Right forelimb (tissue), 1 donor: ENCODE measurements at places on chromosomes 12 and 14.

DNA sequence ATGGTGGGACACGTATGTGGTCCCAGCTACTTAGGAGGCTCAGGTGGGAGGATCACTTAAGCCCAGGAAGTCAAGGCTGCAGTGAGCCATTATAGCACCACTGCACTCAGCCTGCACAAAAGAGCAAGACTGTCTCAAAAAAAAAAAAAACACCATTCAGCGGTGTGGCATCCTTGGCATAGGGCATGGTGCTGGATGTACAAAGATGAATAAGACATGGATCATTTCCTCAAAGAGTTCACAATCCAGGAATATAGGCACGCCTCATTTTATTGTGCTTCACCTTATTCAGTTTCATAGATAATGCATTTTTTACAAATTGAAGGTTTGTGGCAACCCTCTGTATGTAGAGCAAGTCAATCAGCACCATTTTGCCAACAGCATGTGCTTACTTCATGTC is 6.4 kb downstream of the CINP start:
- no peak for DNase-seq

DNA sequence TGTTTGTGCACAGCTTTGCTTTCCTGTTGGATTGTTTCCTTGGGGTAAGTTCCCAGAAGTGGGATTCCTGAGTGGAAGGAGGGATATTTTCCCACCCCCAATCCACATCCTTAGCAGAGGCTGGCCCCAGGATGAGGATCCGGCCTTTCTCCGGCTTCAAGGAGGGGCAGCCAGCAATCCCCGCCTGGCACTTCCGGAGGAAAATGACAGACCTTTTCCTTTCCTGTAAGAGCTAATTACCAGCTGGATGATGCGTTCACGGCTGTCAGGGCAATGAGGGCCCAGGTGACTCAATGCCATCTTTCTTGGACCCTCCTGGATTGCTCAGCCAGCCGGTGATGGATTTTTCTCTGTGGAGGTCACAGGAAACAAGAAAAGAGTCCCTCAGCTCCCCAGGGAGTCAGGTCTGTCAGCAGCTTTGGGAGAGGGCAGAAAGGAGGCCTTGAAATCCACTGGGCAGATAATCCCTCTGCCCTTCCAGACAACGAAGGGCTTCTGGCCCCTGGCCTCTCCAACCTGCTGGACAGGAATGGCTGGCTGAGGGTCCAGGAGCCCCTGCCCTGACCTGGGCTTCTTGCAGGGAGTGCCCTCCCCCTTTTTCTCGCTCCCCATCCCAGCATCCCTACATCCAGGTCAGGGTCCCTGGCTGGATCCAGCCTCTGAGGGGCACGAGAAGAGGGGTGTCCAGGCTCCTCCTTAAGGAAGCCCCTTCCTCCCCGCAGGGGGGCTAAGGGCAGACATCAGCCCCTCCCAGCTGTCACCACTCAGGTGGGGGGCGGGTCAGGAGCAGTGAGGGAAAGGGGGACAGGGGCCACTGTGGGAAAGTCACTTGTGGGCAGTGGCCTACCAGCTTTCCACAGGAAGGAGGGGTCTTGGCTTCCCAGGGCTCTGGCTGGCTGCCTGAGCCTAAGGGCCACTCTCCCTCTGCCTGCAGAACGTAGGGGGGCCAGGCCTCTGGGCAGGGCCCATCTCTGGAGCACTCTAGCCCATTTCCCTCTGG is 16.1 kb upstream of the CCDC85C start:
- peak; percentile 62 for DNase-seq

DNA sequence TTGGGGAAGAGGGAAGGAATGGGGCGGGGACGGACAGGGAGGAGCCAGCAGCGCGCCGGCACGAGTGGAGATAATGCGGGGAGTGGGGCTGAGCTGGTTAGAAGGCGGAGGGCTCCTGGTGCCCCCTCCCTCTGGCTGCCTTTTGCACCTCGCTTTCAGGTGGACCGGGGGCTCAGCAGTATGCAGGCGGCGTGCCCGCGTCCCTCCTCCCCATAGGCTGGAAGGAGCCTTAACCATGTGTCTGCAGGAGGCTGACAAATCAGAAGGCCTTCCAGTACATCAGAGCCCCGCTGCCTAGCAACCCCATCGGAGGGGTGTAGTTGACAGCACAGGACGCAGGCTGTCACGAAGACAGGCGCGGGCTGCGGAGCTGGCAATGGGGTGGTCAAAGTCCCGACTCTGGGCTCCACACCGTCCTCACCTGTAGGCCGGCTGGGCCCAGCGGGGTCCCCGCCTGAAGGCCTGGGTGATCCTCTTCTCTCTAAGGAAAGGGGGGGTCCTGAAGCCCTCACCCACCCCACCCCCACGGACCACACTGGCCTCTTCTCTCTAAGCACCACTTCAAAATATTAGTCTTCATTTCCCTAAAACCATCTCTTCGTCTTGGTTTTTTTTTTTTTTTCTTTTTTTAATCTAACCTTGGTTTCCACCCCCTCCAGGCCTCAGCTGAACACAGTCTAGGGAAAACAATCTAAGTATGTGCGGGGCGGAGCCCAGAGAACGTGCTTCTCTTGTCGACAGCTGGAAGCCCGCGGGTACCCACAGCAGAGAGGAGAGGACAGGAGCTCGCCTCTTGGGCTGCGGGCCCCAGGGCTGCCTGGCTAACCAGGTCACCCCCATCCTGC is 44.5 kb downstream of the KDM2B start:
- peak; percentile 91 for DNase-seq

- peak; percentile 94 for DNase-seq
Observed at GRCh38 chr14:67599698-67600561, at the start of gene PIGH. Gene PIGH, minus strand, starts transcription at chr14:67600268. Its CDS starts 65 bp downstream, at chr14:67600203.

- DNase-seq, result no peak
Observed at GRCh38 chr14:105205673-105206208, 24.6 kb upstream of the NUDT14 start.

DNA sequence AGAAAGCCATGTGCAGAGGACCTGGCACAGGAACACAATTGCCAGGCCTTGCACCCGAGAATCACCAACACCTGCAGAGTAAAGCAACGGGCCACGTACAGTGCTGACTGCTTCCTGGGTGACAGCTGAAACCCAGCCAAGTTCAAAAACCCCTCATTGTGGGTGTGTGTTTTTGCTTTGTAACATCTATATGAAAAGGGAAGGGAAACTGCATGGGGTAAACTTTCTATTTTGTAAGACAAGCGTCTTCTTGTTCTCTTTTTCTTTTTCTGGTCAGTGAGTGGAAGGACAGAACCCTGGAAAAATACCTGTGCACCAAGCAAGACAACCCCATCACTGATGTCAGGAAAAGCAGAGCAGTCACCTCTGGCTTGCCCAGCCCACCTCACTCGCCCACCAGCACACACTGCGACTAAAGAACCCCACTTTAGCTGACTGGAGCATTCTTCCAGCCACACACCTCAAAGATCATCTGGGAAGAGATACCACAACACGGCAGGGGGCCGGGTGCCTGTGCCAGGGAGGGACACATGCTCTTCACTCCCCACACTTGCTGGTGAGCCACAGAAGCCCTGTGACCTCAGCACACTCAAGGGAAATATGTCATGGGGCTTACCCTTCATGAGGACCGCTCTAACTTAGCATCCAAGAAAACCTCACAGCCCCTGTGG is 172.3 kb downstream of the NDUFA12 start:
- no peak for DNase-seq

- no peak for DNase-seq
Observed at GRCh38 chr14:94558842-94559241, 2.4 kb upstream of the SERPINA4 start.

DNA sequence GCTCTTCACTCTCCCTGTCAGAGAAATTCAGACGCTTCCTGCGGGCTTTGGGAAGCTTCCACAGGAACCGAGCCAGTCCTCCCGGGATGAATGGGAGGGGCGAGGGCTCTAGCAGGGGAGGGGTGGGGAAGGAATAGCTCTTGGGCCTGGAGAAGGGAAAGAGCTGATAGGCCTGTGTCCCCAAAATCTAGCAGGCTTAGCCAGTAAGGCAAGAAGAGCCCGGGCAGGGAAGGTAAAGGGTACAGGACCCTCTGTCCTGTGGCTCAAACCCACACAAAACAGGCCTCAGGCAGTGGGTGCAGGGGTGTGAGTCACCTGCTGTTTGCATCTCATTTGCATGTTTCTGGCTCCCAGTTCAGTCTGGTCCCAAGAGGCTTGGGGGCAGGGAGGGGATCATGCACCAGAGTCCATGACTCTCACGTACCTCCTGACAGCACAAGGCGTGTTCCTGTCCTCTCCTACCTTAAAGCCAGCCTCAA is 8.7 kb upstream of the SMUG1 start:
- DNase-seq, result peak; percentile 57

DNA sequence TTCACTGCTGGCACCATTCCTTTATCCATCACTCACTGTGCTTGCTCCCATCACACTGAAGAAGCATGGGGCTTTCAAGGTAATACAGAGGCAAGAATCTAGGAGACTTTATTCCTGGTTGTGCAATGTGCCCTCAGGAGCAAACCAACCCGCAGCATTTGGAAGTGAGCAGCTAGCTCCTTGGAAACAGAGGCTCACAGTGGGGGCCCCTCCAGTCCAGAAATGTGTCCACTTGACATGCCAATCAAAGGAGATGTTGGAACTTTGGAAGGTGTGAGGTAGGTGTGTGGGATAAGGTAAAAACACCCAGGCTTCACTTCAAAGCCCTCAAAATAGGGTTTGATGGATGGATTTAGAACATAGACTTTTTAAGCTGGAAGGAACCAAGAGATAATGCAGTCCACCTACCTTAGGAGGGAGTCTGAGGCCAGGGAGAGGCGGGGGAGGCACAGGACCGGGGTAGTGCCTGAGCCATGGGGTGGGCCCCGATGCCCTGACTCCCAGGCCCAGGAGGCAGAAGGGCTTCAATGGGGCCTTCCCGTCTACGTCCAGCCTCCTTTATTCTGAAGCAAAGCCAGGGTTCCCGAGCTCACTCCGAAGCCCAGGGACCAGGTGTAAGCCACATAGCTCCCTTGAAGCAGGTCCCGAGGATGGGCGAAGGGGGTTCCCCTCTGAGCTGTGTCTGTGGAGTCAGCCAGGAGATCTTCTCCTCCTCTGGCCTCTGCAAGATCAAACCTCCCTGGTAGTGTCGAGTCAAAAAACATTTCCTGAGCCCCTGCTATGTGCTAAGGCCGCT is 17.6 kb upstream of the BCL11B start:
- DNase-seq, result no peak

GRCh38 chr12:28223858-28224257 is 33.6 kb downstream of the CCDC91 start:
- no peak for DNase-seq

- no peak for DNase-seq
Observed at GRCh38 chr14:81070511-81070910, 115.1 kb downstream of the TSHR start.

DNA sequence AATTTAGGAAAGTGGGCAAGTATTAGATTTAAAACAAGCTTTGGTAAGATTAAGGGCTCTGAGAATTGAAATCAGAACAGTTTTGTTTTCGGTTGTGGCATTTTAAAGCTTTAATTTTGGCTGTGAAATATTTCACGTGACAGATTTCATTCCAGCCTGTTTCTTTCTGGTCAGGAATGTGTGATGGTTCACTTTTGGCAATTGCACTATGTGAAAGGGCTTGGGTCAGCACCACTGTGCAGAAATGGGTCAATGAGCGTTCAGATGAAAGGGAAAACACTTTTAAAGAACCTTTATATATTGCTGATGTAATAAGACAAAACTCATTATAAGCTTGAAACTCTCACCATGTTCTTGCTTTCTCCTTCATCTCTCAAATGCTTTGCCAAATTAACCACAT is 17.1 kb downstream of the NUBPL start:
- no peak for DNase-seq

- no peak for DNase-seq
Observed at GRCh38 chr14:106347291-106347778, 821.0 kb downstream of the TMEM121 start.

GRCh38 chr12:65025136-65025535 is 96.0 kb downstream of the WIF1 start:
- DNase-seq, result no peak

DNA sequence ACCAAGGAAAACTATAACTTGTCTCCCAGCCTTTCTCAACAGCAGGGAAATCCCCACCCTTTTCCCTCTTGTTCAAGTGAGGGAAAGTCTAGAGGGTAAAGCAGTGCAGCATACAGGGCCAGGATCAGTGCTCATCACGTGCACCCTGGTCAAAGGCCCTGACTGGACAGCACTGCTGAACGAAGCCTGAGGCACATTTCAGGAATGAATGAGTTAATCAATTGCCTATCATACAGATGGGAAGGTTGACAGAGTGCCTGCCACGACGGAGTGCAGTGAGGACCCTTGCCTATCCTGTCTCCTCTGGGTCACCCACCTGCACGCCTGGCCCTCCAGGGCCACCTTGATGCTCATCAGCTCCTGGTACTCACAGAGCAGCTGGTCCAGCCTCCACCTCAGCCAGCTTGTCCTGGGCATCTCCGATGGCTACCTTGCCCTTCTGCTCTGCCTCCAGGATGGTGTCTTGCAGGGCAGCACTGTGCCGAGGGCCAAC is 11.7 kb upstream of the KRT73 start:
- no peak for DNase-seq

- DNase-seq, result no peak
Observed at GRCh38 chr12:123767613-123768012, 5.5 kb downstream of the DNAH10 start.

GRCh38 chr12:130086248-130086647 is 76.0 kb upstream of the FZD10 start:
- peak; percentile 48 for DNase-seq

GRCh38 chr14:71621276-71621675 is 311.0 kb upstream of the RGS6 start:
- no peak for DNase-seq

GRCh38 chr14:72523424-72524294 is 370.2 kb downstream of the DPF3 start:
- DNase-seq, result no peak

GRCh38 chr12:53190108-53190729 is 9.5 kb upstream of the CSAD start:
- DNase-seq, result peak; percentile 63

- no peak for DNase-seq
Observed at GRCh38 chr12:75505706-75506312, 5.6 kb downstream of the KRR1 start.

DNA sequence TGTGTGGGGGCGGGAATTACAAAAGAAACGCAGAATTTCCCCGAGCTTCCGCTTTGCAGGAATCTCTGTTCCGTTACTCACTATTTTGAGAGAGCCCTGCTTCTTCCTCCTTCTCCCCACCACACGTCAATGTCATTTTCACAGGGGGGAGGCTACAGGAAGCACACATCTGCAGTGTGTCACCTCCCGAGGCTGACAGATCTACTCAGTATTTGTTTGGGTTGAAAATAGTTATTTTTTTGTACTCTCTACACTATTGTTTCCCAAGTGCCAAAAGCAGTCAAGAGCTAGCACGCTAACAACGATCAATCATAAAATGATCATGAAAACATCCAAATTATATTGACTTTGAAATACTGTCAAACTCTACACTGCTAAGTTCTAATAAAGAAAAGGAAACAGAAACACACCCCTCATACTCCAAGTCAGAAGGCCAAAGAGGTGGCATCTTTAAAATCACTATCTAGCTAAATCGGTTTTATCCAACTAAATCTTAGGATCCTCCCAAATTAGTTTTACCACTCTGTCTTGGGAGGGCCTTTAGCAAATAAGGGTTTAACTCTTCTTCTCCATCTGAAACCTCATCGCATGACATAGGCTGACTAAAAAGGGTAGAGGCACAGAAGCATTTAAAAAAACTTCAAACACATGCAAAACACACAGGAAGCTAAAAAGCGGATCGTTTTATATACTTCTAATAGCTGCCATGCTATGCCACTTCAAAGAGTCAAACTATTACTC is 51.8 kb downstream of the FOXN3 start:
- no peak for DNase-seq

GRCh38 chr14:61803755-61804154 is 41.5 kb downstream of the SNAPC1 start:
- no peak for DNase-seq

- DNase-seq, result no peak
Observed at GRCh38 chr12:77082021-77082420, 16.7 kb upstream of the E2F7 start.
